Stimulated activated CD4-positive, alpha-beta T cell treated with anti-CD3 and anti-CD28 coated beads, Interleukin-15, amount 100 ng/mL, for 1 hour (primary cell): ENCODE measurements at places on chromosomes 2 and 18.

DNA sequence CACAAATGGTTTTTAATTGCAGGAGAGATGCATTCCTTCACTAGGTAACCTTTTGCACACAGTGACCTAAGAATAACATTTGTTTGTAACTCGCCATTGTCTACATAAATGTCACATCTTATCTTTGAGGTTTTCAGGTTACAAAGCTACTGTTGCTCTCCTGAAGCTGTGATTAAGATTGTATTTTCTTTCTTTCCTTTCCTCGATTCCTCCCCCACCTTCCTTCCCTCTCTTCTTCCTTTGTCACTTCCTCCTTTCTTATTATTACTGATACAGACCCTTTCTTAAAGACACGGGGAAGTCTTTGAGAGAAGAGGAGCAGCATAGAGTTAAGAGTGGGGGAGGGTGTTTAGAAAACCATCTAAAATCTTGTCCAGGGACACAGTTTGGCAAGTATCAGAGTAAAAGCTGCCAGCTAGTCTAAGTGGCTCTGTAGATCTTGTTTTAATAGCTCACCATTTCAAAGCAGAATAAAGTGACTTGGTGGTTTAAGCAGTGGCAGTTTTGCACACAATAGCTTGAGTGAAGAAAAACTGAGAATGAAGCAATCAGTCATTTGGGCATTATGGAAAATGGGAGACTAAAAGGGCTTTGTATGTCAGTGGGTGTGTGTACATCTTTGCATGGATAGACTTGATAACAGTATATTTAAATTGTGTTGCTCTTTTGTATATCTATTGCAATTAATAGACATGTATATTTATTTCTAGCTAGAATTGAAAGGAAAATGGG is 10.9 kb downstream of the CERS6 start:
- no peak for DNase-seq

- DNase-seq: no peak
These were observed 114.7 kb upstream of the TNP1 start for GRCh38 chr2:216974321-216975302.

DNA sequence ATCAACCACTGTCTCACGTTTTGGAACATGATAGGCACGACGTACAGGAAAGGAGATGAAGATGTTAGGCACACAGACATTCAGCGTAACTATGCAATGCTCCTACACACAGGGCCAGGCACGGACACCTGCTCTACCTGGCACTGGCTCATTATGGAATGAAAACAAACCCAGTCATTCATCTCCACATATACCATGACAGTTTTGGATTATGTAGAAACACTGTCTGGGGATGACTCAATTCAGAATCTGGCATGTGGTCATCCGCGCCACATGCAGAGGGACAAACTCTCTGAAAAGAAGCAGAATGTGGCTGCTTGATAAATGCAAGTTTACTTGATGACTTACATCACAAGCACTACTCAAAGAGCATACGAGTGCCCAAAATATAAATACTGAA is 29.5 kb upstream of the NFU1 start:
- DNase-seq: no peak

DNA sequence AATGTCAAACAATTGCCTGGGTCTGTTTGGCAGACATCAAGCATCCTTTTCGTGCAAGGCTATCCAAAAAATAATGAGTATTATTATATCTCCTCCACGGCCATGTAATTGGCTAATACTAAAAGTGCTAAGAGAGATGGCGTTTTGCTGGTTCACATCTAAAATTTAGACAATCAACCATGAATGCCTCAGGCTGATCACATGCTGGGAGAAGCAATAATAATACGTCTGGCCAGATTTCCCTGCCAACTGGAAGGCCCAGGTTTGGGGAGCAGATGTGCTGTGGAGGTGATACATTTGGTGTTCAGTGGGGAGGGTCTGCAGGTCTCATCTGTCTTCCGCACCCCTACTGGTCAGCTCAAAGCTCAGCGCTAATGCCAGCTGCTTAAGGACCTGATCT is 60.3 kb upstream of the CREB1 start:
- DNase-seq: no peak

- no peak for DNase-seq
These were observed 76.3 kb downstream of the GPD2 start for GRCh38 chr2:156512451-156512850.

GRCh38 chr2:74199871-74200305 is 1.5 kb downstream of the MTHFD2 start:
- DNase-seq: no peak

GRCh38 chr2:48439102-48439501 is 90.9 kb upstream of the STON1 start:
- DNase-seq: no peak

DNA sequence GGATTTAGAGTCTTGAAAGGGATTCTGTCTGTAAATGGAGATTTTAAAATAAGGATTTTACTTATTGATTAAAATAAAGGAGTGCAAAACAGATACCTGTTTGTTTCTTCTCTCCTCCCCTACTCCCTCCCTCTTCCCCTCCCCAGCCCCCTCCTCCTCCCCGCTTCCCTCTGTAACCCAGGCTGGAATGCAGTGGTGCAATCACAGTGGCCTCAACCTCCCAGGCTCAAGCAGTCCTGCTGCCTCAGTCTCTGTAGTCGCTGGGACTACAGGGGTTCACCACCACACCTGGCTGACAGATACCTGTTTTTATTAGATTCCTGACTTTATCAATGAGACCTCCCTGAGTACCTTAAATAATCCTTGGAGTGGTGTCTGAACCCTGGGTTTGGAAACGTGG is 57.1 kb downstream of the OXER1 start:
- DNase-seq: no peak

GRCh38 chr2:19757586-19757985 is 144.2 kb downstream of the TTC32 start:
- DNase-seq: no peak

DNA sequence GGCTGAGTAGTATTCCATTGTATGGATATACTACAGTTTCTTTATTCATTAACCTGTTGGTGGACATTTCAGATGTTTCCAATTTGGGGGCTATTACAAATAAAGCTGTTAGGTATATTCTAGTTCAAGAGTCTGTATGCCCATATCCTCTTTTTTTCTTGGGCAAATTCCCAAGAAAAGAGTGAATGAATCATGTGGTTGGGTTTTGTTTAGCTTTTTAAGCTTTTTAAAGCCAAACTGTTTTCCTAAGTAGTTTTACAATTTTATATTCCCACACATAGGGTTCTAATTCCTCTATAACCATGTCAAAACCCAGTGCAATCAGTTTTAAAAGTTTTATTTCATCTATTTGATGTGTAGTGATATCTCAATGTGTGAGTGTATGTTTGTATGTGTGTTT is 44.9 kb upstream of the BAZ2B start:
- DNase-seq: no peak

- DNase-seq: no peak
These were observed 75.4 kb upstream of the TANC1 start for GRCh38 chr2:158893026-158893425.

DNA sequence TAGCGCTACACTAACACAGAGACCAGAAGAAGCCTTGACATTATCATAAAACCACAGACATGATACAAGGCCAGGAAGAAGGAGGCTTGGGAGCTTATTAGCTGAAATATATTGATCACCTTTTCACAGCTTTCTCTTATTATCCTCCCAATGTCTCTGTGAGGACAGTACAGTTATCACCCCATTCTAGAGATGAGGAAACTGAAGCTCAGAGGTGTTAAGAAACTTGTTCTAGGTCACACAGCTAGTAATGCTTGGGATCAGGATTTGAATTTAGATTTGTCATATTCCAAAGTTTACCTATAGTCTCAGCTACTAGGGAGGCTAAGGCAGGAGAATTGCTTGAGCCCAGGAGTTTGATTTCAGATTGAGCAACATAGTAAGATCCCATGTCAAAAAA is 44.6 kb upstream of the LTBP1 start:
- DNase-seq: no peak

- no peak for DNase-seq
These were observed 13.6 kb upstream of the PELI1 start for GRCh38 chr2:64157792-64158191.

- DNase-seq: no peak
These were observed 265.4 kb downstream of the HRH4 start for GRCh38 chr18:24725644-24726415.

DNA sequence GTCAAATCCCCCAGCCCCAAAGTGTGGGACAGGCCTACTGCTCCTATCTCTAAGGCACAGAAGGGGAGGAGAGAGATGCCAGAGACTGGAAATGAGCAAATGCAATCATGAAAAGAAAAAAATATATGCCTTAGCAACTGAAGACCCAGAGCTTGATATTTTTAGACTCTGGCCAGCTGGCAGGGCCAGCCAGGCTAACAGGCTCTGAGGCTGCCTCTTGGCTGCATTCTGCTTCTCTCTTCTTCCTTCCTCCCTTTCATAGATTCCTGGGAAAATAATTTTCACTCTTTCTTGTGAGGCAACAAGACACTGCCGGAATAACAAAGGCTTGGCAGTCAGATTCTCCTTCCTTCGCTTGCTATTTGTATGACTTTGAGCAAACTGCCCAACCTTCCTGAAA is 209.1 kb downstream of the RAD51AP2 start:
- DNase-seq: no peak

- no peak for DNase-seq
These were observed 2.7 kb downstream of the ABHD1 start for GRCh38 chr2:27126252-27126710.

- no peak for DNase-seq
These were observed 84.1 kb downstream of the CAPN13 start for GRCh38 chr2:30722936-30723725.

- DNase-seq: no peak
These were observed 150.3 kb upstream of the DNMT3A start for GRCh38 chr2:25491966-25492532.

- no peak for DNase-seq
These were observed 15.8 kb downstream of the PMAIP1 start for GRCh38 chr18:59915606-59916005.

DNA sequence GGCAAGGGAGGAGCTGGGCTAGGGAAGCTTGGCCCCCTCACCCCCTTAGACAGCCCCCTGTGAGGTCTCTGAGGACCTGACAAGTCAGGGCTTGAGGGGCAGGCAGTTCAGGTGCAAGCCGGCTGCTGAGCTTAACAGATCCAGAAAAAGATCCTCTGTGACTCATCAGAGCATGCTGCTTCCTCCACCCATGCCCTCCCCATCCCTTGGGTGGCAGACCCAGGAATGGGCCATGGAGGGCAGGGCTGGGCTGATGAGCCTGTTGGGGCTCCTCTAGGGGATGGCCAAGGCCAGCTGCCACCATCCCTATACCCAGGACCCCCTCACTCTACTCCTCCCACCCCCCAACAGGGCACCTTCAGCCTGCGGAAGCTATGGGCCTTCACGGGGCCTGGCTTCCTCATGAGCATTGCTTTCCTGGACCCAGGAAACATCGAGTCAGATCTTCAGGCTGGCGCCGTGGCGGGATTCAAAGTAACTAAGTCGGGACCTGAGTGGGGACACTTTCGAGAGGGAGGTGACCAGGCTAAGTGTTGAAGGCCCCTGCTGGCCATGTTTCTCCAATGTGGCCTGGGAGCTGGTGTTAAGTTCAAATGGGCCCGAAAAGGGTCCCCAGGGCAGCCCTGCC is 1.9 kb downstream of the SLC11A1 start:
- no peak for DNase-seq

GRCh38 chr2:119697290-119698020 is 18.5 kb downstream of the TMEM177 start:
- DNase-seq: no peak

DNA sequence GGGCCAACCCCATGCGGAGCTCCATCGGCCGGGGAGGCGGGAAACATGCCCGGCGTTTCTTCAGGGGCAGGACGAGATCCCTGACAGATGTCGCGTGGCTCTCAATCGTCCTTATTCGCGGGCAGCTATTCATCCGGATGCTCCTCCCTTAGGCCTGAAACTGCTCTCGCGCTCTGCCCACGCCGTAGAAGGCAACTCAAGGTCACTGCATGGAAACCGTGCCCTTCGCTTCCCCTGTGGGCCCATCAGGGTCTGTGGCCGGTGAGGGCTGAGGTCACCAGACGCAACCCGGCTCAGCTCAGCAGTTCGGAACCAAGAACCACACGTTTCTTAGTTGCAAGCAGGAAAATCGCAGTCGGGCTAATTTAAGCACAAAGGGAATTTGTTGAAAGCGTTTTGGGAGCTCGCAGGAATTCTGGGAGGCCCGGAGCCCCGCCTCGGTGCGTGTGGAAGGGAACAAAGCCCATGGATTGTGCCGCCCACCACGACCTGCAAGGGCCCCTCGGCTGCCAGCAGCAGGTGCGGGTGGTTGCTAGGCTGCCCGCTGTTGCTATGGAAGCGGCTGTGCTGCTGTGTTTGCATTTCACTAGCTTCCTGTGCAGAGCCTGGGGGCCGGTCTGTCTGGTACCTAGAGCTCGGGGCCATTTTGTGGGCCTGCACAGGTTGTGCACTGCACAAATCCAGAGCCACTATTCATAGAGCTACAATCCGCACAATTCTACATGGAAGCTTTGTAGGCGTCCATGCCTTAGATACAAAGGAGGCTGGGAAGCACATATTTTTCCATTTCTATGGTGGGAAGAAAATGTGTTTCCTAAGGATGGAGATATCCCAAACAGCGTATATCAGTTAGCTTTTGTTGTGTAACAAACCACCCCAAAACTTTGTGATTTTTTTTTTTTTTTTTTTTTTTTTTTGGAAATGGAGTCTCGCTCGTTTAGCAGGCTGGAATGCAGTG is 6.0 kb upstream of the ALLC start:
- peak; percentile 22 for DNase-seq

DNA sequence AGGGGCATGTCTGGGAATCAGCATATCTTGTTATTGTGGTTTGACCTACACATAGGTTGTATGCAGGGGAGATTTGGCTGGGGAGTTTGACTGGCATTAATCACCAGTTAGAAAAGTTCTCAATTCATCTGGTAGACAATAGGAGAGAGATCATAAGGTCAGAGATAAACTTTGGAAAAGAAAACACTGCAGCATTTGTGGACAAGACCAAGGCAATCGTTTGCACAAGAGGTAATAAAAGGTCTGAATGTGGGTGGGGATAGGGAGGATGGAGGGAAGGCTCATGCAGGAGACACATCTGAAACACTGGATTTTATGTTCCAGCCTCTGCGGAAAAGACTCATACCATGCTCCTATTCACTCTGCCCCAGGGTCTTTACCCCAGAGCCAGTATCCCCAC is 136.9 kb downstream of the MAIP1 start:
- no peak for DNase-seq

GRCh38 chr2:152134488-152135280 is 35.8 kb upstream of the CACNB4 start:
- DNase-seq: no peak

- no peak for DNase-seq
These were observed 491.4 kb upstream of the CRIM1 start for GRCh38 chr2:35864141-35864540.

- no peak for DNase-seq
These were observed 782.3 kb downstream of the LRP1B start for GRCh38 chr2:141348481-141348880.

- no peak for DNase-seq
These were observed 5.8 kb upstream of the CTDSP1 start for GRCh38 chr2:218393750-218394290.

GRCh38 chr18:8231316-8231715 is 377.9 kb upstream of the RAB12 start:
- DNase-seq: no peak

DNA sequence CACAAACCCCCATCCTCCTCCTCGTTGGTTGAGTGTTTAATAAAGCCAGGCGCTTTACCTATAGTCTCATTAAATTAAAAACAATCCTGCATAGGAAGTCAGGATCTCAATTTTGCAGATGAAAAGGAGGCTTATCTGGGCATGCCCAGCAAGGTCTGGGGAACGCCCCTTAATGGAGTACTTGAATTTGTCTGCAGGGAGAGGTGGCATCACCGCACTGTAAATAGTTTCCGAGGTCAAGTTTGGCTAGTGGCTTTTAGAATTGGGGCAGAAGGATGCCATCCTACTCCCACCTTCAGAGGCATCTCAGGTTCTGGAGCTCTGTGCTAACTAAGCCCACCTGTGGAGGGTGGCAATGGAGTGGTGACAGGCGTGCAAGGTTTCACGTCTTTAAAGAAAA is 149.2 kb downstream of the TGIF1 start:
- no peak for DNase-seq
